ENCODE measurements at places on chromosomes 11 and 22.

- no peak for DNase-seq
These were observed 322.8 kb downstream of the LARGE1 start for GRCh38 chr22:33597274-33597985.

GRCh38 chr11:720017-720641 lies 14.1 kb downstream of the EPS8L2 start:
- DNase-seq = no peak

DNA sequence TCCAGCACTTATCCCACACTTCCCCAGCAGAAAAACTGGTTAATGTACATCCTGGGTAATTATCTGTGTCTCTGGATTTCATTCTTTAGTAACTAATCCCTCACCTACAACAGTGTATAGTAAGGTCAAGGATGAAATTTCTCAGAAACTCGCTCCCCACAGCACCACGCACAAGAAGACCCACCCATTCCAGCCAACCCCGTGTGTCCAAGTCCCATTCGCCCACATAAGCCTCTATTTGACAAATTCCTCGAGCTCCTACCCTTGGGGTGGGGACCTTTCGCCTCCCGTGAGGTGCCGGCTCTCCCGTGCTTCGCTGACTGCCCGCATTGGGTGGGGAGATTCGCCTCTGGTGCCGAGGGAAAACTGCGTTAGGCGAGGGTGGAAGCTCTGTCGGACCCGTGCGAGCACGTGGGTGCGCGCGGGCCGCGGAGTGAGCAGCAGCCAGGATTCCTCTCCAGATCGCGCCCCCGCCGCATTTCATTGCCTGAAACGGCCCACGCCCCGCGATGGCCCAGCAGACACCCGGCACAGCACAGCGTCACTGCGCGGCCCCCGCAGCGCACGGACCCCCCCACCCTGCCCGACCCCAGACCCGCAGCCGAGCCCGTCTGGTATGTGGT lies 866 bp downstream of the EXPH5 start:
- peak; percentile 25 for DNase-seq

DNA sequence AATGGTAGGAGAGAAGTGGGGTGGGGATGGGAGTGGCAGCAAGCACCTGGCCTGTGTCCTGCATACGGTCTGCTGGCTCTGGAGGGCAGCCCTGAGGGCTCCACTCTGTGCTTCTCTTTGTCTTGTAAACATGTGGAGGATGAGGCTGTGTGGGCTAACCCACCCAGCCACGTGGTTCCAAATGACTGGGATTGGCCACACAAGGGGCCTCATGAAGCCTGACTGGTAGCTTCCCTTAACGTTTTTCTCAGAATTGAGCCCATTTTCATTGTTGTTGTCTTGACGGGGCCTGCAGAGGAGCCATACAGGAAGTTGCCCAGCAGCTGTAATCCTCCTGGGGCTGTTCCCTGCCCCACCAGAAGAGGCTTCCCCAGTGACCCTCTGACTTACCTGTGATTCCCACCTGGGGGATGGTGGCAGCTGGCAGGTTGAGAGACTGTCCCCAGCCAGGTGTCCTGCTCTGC lies 18.0 kb downstream of the DERL3 start:
- DNase-seq = no peak

DNA sequence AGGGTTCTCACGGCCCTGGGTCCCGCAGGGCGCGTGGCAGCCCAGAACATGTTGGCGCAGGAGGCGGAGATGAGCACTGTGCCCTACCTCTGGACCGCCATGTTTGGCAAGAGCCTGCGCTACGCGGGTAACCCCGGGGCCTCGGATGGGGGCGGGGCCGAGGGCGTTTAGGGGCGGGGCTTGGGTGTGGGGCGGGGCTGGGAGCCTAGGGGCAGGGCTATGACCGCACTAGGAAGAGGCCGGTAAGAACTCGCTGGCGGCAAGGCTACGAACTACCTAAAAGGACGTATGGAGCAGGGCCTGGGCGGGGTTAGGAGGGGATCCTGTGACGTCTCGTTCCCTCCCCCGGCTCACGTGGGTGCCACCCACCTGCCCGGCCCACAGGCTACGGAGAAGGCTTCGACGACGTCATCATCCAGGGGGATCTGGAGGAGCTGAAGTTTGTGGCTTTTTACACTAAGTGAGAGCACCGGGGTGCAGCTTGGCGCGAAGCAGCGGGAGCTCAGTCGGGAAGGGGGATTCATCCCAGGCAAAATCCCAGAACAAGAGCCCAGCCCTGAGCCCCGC lies 2.8 kb upstream of the LZTR1 start:
- peak; percentile 38 for DNase-seq

GRCh38 chr11:86719781-86720463 lies 47.5 kb upstream of the ME3 start:
- no peak for DNase-seq

- DNase-seq = no peak
These were observed 177.8 kb downstream of the TENM4 start for GRCh38 chr11:79263001-79263400.

DNA sequence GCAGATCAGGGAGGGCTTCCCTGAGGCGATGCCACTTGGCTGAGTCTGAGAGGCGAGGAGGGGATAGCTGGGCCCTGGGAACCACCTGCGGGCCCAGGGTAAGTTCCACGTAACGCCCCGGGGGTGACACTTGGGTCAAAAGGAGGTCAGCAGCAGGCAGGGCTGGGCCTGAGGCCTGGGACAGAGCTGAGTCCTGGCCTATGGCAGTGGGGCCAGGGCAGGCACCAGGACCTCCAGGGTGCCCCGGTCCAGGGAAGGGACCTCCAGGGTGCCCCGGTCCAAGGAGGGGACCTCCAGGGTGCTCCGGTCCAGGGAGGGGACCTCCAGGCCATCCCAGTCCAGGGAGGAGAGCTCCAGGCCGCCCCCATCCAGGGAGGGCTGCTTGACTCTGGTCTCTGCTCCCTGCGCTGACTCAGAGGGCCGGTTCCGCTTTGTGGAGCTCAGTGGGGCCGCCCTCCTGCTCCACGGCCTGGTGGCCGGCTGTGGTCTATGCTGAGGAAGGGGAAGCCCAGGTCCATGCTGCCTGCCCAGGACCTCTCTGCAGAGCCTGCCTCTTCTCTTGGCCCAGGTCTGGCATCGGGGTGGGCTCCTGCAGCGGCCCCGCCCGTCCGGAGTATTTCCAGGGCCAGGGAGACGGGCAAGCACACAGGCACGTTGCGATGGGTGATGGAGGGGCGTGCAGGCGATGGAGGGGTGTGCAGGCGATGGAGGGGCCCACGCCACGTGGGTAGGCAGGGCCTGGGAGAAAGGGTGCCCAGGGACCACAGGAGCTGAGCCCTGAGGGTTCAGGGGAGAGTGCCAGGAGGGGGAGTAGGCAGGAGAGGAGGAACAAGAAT lies 19.5 kb upstream of the WNT7B start:
- no peak for DNase-seq

GRCh38 chr11:35511666-35512065 lies 13.8 kb downstream of the PAMR1 start:
- no peak for DNase-seq

GRCh38 chr11:16843294-16843693 lies 104.8 kb downstream of the C11orf58 start:
- DNase-seq = no peak

GRCh38 chr11:35012467-35013191 lies 96.2 kb downstream of the PDHX start:
- no peak for DNase-seq
